ENCODE measurements at places on chromosomes 1 and 21.

- DNase-seq, result no peak
Observed at GRCh38 chr1:171107262-171107940, 16.7 kb downstream of the FMO3 start.

GRCh38 chr1:61255358-61255703 is 173.0 kb downstream of the NFIA start:
- no peak for DNase-seq

DNA sequence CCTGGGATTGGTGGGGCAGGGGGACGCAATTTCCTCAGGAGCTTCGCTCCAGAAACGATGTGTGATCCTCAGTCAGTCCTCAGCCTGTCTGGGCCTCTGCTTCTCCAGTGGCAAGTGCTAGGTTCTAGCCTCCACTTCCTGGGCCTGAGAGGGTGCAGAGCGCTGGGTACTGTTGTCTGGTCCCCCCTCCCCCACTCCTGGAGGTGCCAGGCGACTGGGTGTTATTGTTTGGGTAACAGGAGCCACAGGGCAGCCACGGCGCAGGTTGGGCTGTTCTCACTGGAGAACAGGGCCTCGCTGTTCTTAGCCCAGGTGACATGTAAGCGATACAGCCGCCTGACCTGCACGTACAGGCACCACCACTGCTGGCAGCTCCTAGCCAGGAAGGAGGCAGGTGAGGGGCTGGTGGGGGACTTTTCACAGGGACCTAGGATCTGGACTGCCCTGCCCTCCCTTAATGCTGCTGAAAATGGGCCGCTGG is 2.1 kb downstream of the RPS6KA1 start:
- DNase-seq, result no peak

DNA sequence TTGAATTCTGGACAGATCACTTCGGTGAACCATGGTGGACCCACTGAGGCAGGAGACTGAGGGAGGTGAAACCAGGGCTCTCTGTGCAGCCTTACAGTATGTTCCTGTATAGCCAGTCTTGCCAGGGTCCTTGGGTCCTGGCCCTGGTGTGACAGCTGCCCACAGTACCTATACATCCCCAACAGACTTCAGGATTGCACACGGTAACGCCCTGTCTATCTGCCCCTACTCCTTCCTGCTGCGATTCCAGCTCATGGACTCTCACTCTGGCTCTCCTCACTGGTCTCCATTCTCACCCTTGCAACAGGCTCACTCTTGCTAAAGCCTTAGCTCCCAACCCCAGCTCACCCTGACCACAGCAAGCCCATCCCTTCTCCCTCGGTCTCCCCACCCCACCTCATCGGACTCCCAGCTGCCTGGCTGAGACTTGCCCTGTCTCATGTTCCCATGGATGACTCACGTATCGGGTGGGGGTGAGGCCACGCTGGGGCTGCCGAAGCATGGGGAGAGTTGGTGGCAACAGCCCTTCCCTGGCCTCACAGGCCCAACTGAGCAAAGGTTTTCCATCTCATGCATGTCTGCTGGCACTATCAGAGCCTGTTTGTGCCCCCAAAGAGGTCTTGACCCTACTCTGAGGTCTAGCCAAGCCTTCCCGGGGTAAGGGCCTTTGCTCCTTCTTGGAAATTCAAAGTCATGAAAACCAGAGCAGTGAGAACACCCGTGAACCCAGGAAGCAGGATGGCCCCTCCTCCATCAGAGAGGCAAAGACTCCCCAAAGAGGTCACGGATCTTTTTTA is 7.1 kb downstream of the PHLDA3 start:
- DNase-seq, result no peak

DNA sequence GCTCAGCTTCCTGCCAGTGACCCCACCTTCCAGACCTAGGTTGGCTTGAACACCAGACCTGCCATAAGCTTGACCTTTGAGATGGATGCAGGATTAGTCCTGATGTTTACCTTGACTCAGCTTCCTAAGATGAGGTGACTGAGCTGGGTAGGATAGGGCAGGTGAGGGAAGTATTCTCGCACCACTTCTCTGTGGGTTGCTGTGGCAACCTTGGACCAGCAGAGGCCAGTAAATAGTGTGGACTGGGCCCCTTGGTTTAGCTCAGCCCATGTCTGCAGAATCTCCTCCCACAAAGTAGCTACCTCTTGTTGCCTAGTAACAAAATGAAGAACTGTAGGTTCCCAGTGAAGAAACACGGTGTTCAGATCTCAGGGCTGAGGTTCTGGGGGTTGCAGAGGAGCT is 8.4 kb downstream of the RPS6KA1 start:
- DNase-seq, result no peak

DNA sequence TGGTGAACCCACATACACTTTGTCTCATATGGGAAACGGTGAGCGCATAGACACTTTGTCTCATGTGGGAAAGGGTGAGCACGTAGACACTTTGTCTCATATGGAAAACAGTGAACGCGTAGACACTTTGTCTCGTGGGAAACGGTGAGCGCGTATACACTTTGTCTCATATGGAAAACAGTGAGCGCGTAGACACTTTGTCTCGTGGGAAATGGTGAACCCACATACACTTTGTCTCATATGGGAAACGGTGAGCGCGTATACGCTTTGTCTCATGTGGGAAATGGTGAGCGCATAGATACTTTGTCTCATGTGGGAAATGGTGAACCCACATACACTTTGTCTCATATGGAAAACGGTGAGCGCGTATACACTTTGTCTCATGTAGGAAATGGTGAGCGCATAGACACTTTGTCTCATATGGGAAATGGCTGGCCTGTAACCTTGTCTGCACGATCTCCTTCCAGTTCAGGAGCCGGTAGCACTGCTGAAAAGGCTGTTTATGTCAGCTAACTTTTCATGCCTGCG is 50.7 kb upstream of the TRAPPC10 start:
- DNase-seq, result no peak

GRCh38 chr1:53402891-53403655 is 56.1 kb upstream of the DMRTB1 start:
- DNase-seq, result no peak

DNA sequence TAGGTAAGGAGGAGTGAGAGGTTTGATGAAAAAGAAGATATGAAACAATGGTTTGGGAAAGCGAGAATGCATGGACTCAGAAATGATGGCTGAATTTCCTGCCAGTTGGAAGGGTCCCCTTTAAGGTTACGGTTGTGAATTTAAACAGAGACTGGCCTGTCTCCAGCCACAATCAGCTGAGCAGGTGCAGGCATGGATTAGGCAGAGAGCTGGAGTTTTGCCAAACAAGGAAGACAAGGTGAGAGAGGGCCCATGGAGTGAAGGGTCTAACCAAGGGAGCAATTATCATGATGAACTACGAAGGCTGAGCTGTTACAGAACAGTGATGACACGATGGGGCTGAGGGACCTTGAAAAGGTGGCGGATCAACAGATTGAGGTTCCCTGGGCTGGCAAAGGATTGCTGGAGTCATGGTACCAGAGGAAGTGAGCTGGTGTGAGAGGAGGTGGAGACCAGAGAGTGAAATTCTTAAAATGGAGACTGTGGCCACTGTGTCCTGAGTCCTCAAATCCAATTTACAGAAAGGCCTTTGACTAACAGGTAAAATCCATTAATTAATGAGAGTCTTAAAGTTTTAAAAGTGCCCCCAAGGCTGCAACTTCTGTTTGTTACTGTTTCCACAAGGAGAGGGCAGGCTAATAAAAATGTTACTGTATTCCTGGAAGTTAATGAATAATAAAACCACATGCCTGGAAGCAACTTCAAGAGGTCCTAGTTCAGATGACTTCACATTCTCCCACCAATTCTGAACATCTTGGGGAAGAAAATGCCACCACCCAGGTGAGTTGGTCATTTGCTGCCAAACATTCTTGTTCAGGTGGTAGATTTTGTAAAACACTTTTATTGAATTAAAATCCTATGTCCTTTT is 41.5 kb downstream of the LHX9 start:
- no peak for DNase-seq
